ENCODE measurements at places on chromosomes 13 and 19.

DNA sequence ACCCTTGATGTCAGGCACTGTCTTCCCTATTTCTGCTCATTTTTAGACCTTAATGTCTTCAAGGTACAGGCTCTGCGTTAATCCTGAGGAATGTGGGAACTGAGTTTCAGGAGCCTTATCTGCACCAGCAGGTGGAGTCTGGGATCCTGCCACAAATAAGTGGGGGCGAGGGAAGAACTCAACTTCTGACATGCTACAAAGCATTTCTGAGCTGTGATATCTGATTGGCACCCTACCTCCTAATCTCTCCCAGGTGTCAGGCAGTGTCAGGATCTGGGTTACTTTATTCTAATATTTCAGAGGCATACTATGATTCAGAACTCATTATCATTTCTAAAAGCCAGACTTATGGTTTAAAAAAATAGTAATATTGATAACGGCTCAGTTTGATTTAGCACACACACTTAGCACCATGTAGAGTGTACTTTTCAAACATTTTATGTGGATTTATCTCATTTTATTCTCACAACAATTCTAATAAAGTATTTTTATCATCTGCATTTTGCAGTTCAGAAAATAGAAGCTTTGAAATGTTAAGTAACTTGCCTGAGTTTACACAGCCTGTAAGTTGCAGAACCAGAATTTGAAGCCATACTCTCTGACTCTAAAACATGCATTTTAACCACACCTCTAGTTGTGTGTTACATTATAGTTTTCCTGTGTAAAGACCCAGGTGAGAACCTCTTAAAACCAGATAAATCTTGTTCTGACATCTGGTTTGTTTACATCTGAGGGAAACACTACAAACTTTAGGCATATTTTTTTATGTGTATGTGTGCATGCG is 358.6 kb downstream of the TDRD3 start:
- DNase-seq: no peak

GRCh38 chr19:16541526-16542044 is 652 bp downstream of the CHERP start:
- DNase-seq: no peak

DNA sequence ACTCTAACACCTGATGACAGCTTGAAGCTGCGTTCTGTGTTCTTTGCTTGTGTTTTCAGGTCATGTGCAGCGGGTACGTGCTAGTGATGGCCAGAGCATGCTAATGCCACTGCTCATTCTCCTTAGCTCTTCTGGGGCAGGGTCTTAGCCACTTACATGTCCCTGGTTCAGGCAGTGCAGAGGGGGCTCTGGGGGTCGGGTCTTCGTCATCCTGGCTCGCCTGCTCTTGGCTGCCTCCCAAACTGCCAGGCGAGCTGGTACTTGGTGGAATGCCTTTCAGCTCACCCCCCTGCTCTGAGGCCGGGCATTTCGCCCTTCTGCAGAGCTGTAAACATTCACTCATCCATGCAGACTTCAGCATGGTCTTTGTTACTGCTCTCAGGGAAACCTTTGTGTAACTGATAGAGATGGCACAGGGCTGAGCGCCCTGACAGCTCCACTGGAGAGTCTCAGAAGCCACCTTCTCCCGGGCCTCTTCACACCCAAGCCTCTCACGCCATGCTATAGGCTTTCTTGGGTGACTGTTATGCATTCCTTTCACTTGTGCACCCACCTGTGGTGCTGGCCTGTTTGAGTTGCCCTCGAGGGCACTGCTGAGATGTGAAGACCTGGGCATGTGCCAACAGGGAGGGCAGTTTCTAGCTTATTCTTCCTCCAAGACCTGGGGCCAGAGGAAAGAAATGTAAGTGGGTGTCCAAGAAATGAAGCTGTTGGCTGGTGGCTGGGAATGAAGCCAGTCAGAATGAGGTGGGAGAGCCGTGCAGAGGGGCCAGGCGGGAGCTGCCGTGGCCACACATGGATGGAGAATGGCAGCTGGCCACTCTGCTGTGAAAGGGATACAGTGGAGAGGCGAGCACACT is 24.4 kb downstream of the FAM124A start:
- DNase-seq: no peak

DNA sequence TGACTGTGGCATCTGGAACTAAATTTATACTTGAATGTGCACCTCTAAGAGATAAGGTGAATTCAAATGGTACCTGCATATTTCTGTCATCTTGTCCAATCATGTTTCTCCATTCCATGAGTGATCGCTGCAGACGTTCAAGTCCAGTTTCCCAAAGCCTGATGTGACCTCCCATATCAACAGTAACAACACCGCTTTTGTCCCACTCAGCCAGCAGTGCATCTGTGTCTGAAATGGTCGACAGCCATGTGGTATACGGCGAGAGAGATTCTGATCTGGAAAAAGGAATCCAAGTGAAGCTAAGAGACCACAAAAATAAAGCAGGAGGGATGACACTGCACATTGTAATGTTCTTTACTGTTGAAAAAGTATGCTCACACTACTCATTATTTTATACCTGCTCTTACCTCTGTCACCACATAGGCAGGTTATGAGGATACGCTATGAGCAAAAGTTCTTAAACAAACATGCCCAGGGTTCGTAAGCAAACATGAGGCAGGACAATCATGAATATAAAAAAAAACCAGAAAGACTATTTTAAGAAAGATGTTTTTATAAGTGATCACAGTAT is 213.6 kb downstream of the RGCC start:
- no peak for DNase-seq

- DNase-seq: no peak
These were observed 32.3 kb upstream of the GJB6 start for GRCh38 chr13:20264271-20265018.

DNA sequence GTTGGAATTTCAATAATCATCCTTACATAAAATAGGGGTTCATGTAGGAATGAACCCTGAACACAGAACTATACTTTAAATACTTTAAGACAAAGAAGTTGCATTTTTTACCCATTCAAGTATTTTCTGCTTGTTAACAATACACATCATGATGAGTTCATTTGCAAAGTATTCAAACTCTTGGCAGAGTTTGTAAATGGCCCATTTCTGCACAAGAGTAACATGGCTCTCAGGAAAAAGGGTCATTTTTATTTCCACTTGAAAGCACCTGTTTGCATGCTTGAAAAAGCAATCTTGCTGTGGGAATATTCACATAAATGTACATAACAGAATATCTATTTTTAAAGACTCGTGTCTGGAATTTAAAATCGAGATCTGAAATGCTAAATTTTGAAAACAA is 18.1 kb downstream of the ESD start:
- DNase-seq: no peak
